ENCODE measurements at places on chromosomes 6 and 20.

- no peak for DNase-seq
These were observed 7.7 kb downstream of the RBM39 start for GRCh38 chr20:35734374-35734773.

DNA sequence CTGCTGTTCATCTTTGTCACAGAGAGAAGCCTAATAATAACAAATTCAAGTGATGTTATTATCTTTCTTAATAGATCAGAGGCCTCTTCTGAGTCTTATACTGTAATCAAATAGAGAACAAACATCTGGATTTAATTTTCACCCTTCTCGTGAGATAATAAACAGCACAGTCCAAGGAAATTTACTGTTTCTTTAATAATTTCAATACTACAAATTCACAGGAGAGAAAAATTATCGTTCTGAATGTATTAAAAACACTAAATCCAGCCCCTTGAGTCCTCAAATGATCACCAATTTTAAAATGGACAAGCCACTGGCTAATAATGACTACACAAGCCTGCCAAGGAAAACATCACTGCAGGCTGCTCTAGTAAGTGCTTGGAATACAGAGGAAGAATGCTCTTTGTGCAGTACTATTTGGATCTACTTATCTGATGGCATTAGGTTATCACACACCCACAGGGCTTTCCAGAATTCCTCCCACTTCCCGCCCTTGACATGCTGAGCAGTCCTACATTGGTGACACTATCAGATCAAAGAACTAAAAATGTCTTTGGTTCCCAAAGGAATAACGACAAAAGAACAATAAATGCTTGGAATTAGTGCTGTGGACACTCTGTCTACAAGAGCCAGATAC lies 38.1 kb downstream of the SYNE1 start:
- DNase-seq: no peak

DNA sequence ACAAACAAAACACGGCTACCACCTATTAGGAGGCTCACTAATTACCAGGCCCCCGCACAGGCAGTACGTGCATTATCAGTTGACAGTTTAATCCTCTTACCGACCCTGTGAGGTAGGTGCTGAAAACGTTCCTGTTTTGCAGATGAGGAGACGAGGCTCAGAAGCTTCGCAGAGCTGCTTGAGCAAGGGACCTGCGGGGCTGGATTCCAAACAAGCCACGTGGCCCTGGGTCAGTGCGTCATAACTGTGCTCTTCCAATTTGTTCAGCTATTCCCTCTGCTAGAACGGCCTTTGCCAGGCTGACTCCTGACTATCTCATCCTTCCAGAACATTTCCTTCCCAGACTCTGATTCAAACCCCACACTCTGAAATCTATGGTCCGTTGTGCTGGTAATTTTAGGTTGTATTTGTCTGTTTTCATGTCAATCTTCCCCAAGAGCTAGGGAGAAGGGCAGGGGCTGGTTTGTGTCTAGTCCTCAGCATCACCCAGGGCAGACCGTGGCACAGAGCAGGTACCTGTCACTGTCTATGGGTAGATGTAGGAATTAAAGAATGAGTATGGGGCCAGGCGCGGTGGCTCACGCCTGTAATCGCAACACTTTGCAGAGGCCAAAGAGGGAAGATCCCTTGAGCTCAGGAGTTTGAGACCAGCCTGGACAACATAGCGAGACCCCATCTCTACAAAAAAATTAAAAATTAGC lies 28.8 kb upstream of the TLDC2 start:
- DNase-seq: no peak

DNA sequence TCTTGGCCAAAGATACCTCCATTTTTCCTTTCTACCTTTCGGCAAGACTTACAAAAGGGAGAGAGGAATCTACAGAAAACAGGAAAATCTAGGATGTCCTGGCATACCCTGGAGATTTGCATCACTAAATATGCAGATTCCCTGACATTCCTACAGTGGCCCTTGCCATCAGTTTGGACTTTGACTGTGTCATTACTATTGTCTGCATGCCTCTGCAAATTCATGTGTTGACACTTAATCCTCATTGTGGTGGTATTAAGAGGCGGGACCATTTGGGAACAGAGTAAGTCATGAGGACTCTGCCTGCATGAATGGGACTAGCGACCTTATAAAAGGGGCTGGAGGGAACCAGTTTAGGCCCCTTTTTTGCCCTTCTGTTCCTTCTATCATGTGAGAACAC lies 50.5 kb upstream of the DTNBP1 start:
- DNase-seq: no peak

- no peak for DNase-seq
These were observed 29.2 kb upstream of the SDCBP2 start for GRCh38 chr20:1357921-1358671.

GRCh38 chr6:75267461-75267860 lies 17.1 kb downstream of the TMEM30A start:
- no peak for DNase-seq

GRCh38 chr6:75396005-75396800 lies 97.4 kb downstream of the FILIP1 start:
- no peak for DNase-seq

- no peak for DNase-seq
These were observed 72.9 kb upstream of the AGPAT4 start for GRCh38 chr6:161346717-161347116.

GRCh38 chr6:5231289-5231688 lies 29.5 kb downstream of the LYRM4 start:
- no peak for DNase-seq

- DNase-seq: peak; percentile 37
These were observed 288.8 kb downstream of the BTBD9 start for GRCh38 chr6:38350942-38351341.

DNA sequence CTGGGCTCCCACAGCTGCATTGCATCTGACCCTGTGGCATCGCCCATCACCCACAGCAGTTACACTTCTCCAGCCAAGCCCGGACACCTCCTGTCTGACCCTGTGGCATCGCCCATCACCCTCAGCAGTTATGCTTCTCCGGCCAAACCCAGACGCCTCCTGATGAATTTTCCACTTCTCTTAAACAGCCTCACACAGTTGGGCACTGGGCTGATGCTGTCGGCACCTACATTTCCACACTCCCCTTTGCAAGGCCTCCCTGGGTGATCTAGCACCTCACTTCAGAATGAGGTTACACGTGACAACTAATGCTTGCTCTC lies 175.2 kb upstream of the ARID1B start:
- no peak for DNase-seq

DNA sequence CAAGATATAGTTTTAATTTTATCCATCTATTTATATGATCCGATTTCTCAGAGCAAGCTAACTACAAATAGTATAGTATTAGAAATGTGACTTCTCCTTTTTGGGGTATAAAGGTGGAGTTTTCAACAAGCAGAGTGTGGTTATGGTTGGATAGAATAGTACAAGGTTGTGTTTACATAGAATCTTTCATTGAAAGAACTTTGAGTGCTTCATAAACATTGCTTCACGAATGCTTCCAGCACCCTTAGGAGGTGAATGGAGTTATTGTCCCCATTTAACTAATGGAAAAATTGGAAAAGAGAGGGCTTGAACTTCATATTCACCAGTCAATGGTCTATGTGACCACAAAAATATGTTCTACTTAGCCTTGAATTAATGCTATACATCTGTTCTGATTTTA lies 134.1 kb upstream of the CITED2 start:
- no peak for DNase-seq

- DNase-seq: no peak
These were observed 53.4 kb downstream of the MCHR2 start for GRCh38 chr6:99940582-99940981.

- DNase-seq: peak; percentile 65
These were observed 66.5 kb downstream of the ILRUN start for GRCh38 chr6:34630040-34630439.

GRCh38 chr6:42661540-42662153 lies 60.8 kb downstream of the PRPH2 start:
- peak; percentile 21 for DNase-seq

DNA sequence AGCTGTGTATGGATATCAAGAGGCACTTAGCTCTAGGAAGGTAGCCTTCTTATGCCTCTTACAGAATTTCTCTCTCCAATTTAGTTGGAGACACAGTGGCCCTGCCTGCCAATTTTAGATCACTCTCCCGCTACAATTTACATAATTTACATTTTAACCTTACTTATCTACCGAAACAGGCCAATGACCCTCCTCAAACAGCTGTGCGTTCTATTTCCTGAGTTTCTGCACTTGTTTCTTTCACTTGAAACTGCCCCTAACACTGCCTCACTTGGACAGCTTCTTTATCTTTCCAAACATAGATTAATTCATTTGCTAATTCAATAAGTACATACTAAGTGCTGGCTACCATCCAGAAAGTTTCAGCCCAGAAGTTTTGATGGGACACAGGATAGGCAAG lies 52.9 kb upstream of the HDDC2 start:
- DNase-seq: no peak

DNA sequence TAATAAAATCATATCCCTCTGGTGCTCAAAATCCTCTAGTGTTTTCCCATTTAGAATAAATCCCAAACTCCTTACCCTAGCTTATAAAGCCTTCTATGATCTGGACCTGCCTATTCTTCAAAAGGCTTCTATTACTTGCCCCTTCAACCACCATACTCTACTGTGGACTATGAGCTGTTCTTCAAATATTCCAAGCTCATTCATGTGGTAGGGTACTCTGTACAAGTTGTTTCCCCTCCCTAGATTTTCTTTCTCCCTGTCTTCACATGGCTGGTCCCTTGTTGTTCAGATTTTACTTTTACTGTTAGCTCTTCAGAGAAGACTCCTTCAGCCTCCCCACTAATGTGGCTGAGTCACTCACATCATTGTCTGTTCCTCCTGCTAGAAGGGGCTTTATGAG lies 193.2 kb downstream of the OGFRL1 start:
- no peak for DNase-seq

DNA sequence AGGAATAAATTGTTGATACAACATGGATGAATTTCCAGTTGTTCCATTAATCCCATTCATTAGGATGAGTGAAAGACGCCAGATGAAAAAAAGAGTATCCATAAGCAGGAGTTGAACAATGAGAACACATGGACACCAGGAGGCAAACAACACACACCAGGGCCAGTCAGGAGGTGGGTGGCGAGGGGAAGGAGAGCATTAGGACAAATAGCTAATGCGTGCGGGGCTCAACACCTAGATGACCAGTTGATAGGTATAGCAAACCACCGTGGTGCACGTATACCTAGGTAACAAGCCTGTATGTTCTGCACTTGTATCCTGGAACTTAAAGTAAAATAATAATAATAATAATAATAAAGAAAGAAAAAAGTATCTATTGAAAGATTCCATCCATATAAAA lies 11.1 kb downstream of the PCED1A start:
- no peak for DNase-seq

GRCh38 chr6:160036790-160037206 lies 67.9 kb downstream of the IGF2R start:
- peak; percentile 75 for DNase-seq

DNA sequence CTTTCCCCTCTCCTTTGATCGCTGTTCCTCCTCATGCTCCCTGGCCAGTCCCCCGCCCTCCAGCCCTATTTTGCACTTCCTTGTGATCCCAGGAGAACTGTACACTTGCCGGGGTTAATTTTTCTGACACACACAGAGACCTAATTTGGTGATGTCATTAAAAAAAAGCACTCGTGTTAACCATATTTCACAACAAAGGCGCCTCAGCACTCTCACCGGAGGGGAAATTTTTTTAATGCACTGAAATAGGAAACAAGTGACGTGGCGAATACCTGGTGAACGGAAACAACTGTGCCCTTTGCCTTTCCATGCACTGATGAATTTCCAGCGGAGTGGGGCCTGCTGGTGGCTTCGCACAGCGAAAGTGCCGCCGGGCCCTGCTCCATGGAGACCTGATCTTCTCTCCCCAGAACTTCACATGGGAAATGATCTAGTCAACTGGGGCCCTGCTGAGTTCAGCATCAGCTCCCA lies 53.9 kb upstream of the TAGAP start:
- no peak for DNase-seq

- DNase-seq: no peak
These were observed 33.4 kb downstream of the CTNNBL1 start for GRCh38 chr20:37726971-37727956.

GRCh38 chr6:119119989-119120388 lies 41.5 kb upstream of the FAM184A start:
- DNase-seq: no peak

DNA sequence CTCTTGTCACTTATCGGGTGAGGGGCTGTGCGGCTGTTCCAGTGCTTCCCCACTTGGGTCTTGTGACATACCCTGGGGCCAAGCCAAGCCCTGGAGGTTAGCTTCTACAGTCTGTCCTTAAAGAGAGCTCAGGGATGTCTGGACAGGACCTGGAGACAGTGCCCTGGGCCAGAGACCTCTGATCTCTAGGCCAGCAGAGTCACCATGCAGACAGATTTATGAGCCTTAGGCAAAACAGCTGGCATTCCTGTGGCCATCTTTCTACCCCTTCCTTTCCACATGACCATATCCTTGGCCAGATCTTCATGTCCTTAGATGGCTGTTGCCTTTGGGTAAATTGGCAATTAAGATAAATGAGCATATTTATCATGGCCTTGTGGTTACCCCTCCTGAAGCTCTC lies 678.6 kb downstream of the MAFB start:
- DNase-seq: no peak

DNA sequence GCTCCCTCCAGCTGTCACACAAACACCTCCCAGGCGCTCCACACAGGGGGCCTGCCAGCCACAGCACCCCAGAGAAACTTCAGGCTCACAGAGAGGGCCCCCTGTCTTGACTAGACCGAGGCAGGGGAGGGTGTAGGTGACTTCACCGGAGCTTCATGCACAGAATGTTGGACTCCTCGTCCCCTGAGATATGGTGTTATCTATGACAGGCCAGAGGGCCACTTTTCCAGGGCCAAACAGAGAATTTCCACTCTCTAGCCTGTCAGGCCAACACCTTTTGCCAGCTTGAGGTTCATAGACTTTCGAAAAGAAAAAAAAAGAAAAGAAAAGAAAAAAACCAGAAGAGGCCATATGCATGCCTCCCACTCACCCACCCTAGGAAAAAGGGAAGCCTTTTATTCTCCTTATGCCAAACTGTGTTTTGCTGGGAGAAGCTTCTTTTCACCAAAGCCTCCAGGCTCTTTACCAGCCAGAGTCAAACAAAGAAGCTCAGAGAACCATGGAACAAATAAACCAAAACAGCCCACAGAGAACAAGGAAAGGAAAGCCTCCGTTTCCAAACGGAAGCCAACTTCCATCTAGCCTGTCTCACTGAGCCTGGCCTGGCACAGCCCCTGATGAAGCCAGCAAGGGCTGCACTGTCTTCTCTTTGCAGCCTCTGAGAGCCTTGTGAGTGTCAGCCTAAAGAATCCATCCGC lies 313.2 kb upstream of the JARID2 start:
- DNase-seq: no peak

DNA sequence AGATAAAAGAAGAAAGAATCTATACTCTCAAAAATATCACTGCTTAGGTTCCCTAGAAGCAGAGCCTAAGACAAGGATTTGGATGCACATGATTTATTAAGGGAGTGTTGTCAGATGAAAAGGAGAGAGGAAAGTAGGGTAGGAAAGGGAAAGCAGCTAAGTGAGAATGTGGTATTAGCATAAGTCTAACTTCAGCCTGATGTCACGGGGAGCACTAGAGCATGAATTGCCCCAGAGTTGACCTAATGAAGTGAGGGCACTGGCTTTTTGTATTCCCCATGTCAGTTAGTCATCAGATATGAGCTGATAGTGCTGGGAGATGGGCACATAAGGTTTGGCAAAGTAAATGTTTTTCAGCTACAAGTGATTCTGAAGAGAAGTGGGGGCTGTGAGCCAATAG lies 129.0 kb upstream of the THEMIS start:
- no peak for DNase-seq

- peak; percentile 71 for DNase-seq
These were observed 29.8 kb downstream of the RHAG start for GRCh38 chr6:49606721-49607390.

GRCh38 chr20:3167738-3168078 lies 5.6 kb downstream of the LZTS3 start:
- no peak for DNase-seq

Data from amniotic stem cell (primary cell).